Retinal pigment epithelial cell (primary cell): ENCODE measurements at places on chromosomes 12 and 14.

GRCh38 chr12:20123465-20123864 is 244.9 kb upstream of the PDE3A start:
- no peak for DNase-seq

GRCh38 chr14:70663707-70664179 is 22.0 kb downstream of the TTC9 start:
- DNase-seq = peak; percentile 41

- no peak for DNase-seq
Observed at GRCh38 chr12:3398196-3398789, 92.7 kb upstream of the PRMT8 start.

GRCh38 chr12:96143827-96144565 is 50.2 kb upstream of the ELK3 start:
- DNase-seq = no peak

DNA sequence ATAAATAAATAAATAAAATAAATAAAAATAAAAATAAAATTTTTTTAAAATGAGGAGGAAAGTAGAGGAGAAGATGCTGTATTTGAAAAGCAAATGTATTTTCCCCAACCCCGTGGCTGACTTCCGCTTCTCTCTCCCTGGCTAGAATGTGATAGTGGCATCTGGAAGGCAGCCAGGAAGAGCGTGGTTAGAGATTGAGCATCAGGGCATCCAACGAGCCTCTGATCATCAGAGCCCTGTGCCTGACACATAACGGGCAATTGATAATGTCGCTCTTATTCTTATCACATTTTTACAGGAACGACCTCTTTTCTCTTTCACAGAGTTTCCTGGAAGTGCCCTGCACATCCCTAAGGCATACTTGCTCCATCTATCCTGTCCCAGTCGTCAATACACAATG is 496.9 kb upstream of the TMEM132C start:
- no peak for DNase-seq

- no peak for DNase-seq
Observed at GRCh38 chr12:95944108-95944704, 1.1 kb downstream of the AMDHD1 start.

- DNase-seq = no peak
Observed at GRCh38 chr12:116093915-116094314, 183.6 kb downstream of the MED13L start.

GRCh38 chr12:119829439-119829838 is 47.7 kb downstream of the CIT start:
- no peak for DNase-seq

GRCh38 chr14:103551338-103551762 is 11.1 kb downstream of the BAG5 start:
- DNase-seq = no peak

- DNase-seq = no peak
Observed at GRCh38 chr14:79043194-79043889, 873.2 kb downstream of the NRXN3 start.

- no peak for DNase-seq
Observed at GRCh38 chr12:132814232-132814631, 14.4 kb downstream of the GOLGA3 start.

- no peak for DNase-seq
Observed at GRCh38 chr12:109847142-109847735, 14.0 kb upstream of the TRPV4 start.

DNA sequence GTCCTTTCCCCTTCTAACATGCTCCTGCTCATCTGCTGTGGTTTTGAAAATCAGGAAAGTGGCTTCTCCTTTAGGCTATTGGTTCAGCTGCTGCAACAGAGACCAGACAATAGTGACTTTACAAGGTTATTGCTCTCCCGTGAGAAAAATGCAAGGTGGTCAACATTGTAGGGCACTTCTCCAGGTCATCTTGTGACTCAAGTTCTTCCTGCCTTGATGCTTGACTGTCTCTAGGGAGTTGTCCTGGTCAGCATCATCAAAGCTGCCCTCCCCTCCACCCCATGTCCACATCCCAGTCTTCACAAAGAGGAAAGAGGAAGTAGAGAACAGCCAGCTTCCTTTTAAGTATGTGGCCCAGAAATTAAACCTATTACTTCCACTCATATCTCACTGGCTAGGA is 3.9 kb upstream of the TMEM63C start:
- DNase-seq = no peak

DNA sequence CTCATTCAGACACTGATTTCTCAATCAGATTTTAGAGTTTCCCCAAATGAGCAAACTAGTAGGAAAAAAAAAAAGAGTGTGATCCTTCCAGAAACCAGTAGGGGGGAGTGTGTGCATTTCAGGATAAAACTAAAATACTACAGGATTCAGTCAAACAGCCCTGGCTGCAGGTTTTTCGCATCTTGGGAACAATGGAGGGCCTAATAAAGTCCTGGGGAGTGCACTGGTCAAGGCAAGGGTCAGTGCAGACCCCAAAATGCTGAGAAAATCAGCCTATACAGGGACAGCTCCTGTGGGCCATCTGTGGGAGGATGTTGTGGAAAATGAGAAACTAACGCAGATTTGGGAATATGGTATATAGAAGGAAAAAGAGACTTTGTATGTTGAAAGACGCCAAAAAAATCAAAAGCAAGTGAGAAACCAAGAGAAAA is 22.2 kb upstream of the ABCD4 start:
- DNase-seq = no peak
